ENCODE measurements at places on chromosomes 4 and X.

- no peak for DNase-seq
Observed at GRCh38 chrX:46957297-46957696, 45.1 kb downstream of the JADE3 start.

GRCh38 chrX:69388526-69388925, 115.6 kb upstream of the NALF2 start:
- no peak for DNase-seq

DNA sequence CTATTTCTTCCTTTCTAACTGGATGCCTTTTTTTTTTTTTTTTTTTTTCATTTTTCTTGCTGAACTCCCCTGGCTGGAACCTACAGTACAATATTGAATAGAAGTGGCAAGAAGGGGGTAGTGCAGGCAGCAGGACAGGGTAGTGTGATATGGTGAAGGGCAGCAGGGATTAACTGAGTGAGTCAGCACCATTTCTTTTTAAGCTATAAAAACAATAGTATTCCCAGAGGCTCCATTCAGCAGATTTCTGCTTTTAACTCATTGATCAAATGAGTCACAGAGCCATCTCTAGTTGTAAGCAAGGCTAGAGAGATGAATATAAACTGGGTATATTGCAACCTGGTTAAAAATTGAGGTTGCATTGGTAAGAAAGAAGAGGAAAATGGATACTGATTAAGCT, 53.6 kb upstream of the SETD7 start:
- no peak for DNase-seq

- DNase-seq, result peak; percentile 61
Observed at GRCh38 chr4:89836897-89837384, at the start of gene SNCA. SNCA (minus strand) TSS chr4:89837161; CDS start chr4:89835667, 1,494 bp downstream.

- no peak for DNase-seq
Observed at GRCh38 chrX:137353404-137353803, 212.5 kb upstream of the ZIC3 start.
